ENCODE measurements at places on chromosomes 2 and 18. TPM values are rescaled to one million over a fixed set of nuclear protein-coding genes. Genes with fewer than 3 reads are reported as not detected.

Gene AQP12A
- not detected for total RNA-seq

Gene B3GNT7
- not detected for total RNA-seq

Gene ANKRD30B
- total RNA-seq: not detected

Gene PTPRM
- 2.1 TPM for total RNA-seq

DNA sequence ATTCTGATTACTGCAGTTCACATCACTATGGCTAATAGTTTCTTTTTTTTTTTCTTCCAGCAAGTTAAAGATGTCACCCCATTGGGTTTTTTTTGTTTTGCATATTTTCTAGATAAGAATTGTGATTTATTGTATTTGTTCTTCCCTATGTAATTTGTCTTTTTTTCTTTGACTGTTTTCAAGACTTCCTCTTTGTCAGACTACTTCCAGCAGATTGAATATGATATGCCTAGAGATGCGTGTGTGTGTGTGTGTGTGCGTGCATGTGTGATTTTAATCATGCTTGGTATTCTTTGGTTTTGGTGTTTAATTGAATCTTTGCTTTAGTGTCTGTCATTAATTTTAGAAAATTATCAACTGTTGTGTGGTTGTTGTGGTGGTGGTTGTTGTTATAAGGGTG lies 166.7 kb upstream of the SLC39A10 start:
- DNase-seq: no peak

DNA sequence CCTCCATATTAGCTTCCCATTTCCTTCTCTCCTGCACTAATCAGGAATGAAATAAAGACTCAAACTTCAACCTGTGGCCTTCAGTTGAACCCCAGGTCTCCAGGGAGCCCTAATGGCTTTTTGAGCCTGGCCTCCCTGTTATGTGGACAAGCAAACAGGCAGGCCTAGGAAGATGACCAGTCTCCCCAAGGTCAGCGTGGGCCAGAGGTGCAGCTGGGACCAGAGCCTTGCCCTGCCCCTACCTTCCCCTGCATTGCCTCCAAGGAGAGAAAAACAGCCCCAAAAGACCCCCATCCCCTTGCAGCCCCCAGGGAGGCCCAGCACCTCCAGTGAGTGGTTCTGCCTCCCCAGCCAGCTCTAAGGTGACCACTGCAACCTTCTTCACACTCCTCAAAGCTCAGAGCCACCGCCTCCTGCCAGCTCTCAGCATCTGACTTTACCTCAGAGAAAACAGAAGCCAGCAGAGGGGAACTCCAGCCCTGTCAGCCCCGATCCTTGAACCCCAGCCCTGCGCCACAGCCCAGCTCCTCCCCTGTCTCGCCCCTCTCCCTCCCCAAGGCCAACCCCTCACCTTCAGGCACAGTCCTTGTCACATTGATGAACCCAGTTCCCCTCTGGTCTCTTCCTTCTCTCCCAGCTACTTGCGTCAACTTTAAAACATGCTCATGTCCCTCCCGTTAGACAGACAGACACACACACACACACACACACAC lies 59.5 kb upstream of the ID2 start:
- no peak for DNase-seq

- DNase-seq: no peak
Measured at GRCh38 chr2:150296770-150297546, 190.5 kb downstream of the RND3 start.

DNA sequence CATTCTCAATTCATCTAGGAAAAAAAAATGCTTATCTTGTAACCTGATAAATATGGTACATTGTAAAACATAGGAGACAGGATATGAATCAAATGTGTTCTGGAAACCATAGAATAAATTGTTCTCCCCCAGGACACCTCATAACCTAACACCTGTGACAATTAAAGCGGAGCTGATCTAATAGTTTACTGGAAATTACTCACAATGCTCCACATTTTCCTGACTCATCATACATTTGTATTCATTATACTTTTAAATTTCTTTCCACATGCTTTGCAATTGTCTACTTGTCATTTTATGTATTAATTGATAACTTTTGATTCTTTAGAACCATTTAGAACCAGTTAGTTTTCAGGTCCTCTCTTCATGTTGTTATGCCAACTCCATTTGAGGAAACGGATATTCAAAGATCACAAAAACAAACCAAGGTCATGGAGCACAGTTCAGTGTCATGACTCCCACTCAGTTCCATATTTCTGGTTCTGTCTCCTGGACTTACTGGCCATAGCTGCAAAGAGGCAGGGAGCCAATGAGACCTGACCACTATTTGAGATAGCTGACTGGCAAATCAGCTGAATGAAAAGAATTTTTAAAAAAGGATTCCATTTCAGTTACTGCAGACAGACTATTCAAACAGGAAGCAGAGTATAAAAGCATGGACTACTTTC lies 128.5 kb downstream of the CALCRL start:
- DNase-seq: no peak

Measured in activated CD8-positive, alpha-beta T cell treated with anti-CD3 and anti-CD28 coated beads for 36 hours (primary cell).